Mononuclear cell (primary cell): ENCODE measurements at places on chromosomes 7 and 10. TPM values are rescaled to one million over a fixed set of nuclear protein-coding genes. Genes with fewer than 3 reads are reported as not detected.

PDZD7 gene
- total RNA-seq = 0.21 TPM

CYP2E1 gene
- 0.42 TPM for total RNA-seq

KLLN gene
- 0.84 TPM for total RNA-seq

SLC26A5 gene
- not detected for total RNA-seq

CCDC3 gene
- total RNA-seq = 0.21 TPM

MRLN gene
- total RNA-seq = not detected

MCM10 gene
- 0.42 TPM for total RNA-seq

FAM24A gene
- total RNA-seq = not detected

FEZF1 gene
- not detected for total RNA-seq

COL13A1 gene
- 0.52 TPM for total RNA-seq

WBP1L gene
- total RNA-seq = 6.7 TPM
